ENCODE measurements at places on chromosomes 12 and 14.

GRCh38 chr14:42683707-42684106 lies 1077.0 kb downstream of the LRFN5 start:
- no peak for DNase-seq

- DNase-seq: no peak
These were observed 119.6 kb downstream of the KCNMB4 start for GRCh38 chr12:70485704-70486103.

DNA sequence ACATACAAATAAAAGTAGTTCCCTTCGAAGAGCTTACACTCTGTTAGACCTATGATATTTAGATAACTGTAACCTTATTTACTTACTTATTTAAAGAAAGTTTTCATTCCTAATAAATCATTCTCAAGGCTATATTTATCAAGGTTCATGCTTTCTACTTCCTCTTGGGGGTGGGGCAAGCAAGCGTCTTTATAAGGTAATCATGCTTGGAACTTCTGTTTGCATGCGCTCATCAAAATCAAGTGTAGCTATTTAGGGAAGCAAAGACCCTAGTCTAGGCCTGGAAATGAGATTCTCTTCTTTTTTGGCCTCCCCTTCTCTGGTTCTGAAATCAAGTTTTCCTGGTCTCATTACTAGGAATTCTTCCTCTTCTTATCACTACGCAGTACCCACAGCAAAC lies 766 bp downstream of the RERG start:
- DNase-seq: no peak

- DNase-seq: no peak
These were observed 79.4 kb downstream of the TPH2 start for GRCh38 chr12:72018036-72018435.

GRCh38 chr14:23202001-23202400 lies 18.5 kb upstream of the SLC7A8 start:
- DNase-seq: no peak

Measured in stimulated activated CD8-positive, alpha-beta memory T cell treated with anti-CD3 and anti-CD28 coated beads, Interleukin-7, amount 100 ng/mL, for 4 hours (primary cell).